Umbilical cord (tissue), 2 donors: ENCODE measurements at places on chromosomes 2 and 18.

DNA sequence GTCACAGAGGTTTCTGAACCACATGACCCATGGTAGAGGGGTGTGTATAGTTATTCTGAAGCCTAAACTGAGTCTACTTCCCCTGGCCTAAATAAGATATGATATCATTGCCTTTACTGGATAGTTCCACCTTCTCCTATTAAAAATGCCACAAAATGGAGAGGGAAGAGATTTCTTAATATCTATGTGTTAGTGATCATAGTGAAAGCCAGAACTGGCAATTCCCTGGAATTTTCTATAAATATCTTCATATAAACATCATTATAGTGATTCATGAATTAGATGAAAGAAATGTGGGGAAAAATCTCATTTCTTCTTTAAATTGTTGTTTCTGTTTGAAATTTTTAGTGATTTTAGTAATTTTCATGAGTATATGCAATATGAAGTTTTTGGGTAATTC lies 45.8 kb downstream of the TSHZ1 start:
- no peak for DNase-seq

DNA sequence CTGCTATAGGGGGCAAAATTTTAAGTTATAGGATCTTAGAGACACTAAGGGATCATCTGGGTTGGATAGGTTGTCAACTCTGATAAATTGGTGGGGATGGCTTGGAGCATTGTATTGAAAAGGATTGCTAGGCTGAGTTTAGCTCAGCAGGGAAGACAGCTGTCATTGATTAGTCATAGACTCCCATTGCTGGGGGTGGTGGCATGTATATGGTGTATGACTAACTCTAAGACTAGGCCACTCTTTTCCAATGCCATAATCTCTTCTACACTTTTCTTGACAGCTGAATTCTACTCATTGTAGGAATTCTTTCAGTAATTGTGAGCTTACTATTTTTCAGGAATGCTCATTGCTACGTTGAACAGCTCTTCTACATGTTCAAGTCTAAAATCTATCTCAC lies 81.3 kb upstream of the PELI1 start:
- no peak for DNase-seq

DNA sequence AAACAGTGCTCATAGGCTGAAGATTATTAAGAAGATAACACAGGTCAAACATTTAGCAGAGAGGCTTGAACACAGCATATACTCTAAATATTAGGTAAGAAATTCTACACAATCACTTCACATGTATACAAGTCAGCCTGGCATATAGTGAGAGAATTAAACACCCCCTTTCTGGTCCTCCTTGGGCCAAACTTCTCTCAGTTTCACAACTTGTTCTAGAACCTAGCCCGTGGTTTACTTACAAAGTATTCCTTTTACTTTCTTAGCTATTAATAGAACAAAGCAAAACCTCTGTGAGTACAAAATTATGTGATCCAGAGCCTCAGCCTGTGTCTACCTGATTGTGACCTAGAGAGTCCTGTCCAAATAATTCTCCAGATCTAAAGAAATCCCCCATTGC lies 562.8 kb downstream of the TNS1 start:
- no peak for DNase-seq

- no peak for DNase-seq
These were observed 297.1 kb downstream of the ARHGAP15 start for GRCh38 chr2:143426296-143426695.

- no peak for DNase-seq
These were observed 297.2 kb upstream of the SLC14A2 start for GRCh38 chr18:45317948-45318640.

DNA sequence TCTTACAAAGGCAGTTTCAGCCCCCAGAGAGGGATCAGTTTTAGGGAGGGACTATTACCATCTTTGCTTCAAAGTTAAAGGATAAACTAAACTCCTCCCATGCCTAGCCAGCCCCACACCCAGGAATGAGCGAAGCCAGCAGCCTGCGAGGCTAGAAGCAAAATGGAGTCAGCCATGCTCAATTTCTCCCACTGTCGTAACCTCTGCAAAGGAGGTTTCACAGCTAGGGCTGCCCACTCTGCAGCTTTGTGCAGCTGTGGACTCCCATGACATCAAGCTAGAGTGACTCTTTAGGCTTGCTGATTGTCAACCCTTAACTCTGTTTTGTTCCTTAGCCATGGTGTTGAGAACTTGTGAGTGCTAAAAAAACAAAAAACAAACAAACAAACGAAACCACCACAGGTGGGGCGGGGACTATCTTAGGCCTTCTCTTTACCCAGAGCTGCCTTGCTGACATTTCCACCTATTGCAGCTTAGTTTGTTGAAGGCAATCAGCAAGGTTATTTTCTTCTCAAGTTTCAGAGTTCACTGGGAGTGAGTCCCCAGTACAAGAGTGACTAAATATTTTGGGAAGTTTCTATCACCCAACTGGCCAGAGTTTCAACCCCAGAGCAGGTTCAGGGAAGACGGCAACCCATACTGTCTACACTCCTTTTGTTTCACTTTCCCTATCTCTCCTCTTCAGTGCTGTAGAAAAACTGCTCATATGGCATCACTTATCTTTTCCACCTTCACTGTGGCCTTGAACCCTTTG lies 592.1 kb downstream of the XIRP2 start:
- DNase-seq: no peak

DNA sequence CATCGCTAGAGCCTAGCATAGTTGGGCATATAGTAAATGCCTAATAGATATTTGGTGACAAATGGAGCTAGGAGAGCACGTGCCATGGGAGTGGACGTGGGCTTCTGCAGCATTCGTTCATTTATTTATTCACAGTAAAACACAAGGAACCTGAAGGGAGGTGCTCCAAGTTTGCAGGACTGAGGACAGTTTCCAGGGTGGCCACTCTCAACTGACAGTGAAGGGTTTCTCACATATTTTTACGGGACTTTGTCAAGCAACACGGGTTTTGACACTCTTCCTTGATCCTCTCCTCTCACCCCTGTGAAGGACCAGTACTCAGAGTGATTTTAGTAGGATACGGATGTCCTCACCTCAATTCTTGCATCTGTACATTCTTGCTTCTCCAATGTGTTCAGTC lies 135.0 kb upstream of the TTC39C start:
- no peak for DNase-seq

DNA sequence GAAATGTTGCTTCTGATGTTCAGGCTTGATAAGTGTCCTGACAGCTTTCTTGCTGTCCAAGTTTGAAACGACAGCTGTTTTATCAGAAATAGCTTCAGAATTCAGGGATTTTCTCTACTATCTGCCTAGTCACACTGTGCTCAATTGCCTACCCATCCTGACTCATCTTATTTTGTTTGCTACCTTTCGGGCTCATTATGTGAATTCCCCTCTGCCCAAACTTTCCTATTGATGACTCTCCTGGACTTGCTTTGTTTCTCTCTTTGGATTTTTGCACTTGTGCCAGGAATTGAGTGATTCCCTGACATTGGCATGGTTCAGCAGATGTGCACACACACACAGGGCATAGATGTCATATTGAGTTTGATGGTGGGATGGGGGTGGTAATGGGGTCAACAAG lies 1052.6 kb upstream of the PIK3C3 start:
- DNase-seq: no peak

DNA sequence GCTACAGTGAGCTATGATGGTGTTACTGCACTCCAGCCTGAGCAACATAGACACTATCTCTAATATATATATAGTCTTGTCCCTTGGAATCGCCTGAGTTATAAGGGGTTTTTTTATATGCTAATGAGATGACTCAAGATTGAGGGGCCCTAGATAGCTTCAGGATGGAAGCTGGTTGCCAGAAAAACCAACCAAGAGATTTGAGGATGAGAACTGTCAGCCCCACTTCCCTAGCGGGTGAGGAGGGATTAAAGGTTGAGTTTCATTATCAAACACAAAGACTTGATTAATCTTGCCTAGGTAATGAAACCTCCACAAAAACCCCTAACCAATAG lies 12.6 kb upstream of the GALM start:
- no peak for DNase-seq

DNA sequence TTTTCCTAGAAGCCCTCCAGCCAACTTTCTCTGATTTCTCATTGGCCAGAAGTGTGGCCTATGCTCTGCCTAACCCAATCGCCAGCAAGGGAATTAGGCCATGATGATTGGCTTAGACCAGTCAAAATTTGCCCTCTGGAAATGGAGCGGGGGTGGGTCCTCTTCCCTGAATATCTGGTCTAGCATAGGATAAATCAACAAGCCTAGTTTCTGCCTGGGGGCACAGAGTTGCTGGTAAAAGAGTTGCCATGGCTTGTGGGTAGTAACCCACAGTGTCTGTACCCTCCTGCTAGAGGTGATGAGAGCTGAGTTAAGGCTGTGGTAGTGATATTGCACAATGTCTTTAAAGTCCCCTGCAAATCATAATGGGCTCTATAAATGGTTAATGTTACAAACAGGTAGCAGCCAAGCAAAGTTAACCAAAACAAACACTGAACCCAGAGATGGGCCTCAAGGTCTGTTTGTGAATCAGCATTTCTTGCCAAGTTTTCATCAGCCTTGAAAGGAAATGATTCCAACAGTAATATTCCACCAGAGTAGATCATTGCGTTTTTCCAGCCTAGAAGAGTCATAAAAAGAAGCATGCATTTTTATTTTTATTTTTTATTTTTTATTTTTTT lies 19.3 kb downstream of the GALM start:
- DNase-seq: peak; percentile 46

GRCh38 chr2:224764565-224765236 lies 48.5 kb upstream of the CCDC195 start:
- no peak for DNase-seq

- DNase-seq: no peak
These were observed 36.1 kb downstream of the PPP4R1 start for GRCh38 chr18:9578306-9578705.

GRCh38 chr2:165251366-165251765 lies 12.2 kb downstream of the SCN2A start:
- no peak for DNase-seq

GRCh38 chr2:133193544-133194361 lies 374.5 kb downstream of the NCKAP5 start:
- DNase-seq: no peak

- DNase-seq: no peak
These were observed 2.2 kb downstream of the SPATS2L start for GRCh38 chr2:200308546-200309295.

DNA sequence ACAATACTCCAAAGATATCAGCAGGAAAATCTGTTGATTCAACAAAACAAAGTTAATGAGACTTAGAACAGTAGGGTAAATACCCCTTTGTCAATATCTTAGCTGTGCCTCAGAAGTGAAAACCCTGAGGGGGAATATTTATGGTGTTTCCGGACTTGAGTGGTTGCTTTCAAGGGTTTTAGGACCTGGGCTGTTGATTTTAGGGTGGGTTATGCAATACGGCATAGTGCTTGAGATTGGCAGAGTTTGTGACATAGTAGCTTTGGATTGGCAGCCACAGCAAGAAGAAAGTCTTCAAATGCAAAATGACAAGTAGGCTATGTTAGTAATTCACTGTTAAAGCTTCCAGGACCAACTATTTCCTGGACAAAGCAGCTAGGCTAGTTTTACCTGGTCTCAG lies 826.3 kb upstream of the CDH2 start:
- no peak for DNase-seq

- peak; percentile 39 for DNase-seq
These were observed 1029.1 kb upstream of the KLHL29 start for GRCh38 chr2:22355816-22356433.

DNA sequence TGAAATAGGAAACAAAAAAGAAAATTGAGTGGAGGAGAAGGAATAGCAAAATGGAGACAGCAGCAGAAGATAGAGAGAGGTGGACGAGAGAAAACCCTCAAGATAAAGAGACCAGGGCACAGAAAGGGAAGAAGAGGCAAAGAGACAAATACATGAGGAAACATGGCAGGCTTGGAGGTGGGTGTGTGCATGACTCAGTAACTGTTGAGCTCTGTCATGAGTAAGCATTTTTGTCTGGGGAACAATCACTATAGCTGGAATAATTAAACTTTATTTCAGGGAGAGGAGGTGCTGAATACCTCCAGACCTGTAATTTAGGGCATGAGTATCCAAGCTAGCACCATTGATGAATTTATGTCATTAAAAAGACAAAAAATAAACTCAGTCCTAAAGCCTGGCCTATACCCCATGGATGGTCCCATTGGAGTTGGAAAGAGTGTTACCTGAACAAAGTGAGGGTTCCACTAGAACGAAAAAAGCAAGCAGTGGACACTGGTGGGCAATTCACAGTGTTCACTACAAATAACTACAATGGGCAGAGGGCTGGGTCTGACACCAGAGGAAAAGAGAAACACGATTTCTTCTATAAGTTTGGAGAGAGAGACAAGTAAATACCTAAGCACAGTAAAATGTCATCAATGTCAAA lies 145.5 kb downstream of the ADCYAP1 start:
- DNase-seq: no peak

GRCh38 chr2:96240341-96241038 lies 25.3 kb downstream of the TMEM127 start:
- peak; percentile 15 for DNase-seq

- DNase-seq: no peak
These were observed 15.1 kb downstream of the ACKR3 start for GRCh38 chr2:236584521-236585384.

GRCh38 chr2:11102956-11103860 lies 52.1 kb upstream of the SLC66A3 start:
- no peak for DNase-seq
